ENCODE measurements at places on chromosomes 6 and 20. TPM values are rescaled to one million over a fixed set of nuclear protein-coding genes. Genes with fewer than 3 reads are reported as not detected.
A peak's percentile ranks its signal among the peaks of the same experiment; 100 is the strongest.

- DNase-seq: no peak
These were observed 859.7 kb upstream of the ADGRB3 start for GRCh38 chr6:67775333-67775732.

The C6orf118 gene
- total RNA-seq: 0.25 TPM

The SAMD5 gene
- total RNA-seq: 0.21 TPM

The CLVS2 gene
- total RNA-seq: 0.46 TPM

The OTOR gene
- total RNA-seq: not detected

The BPIFA1 gene
- not detected for total RNA-seq

The KAT14 gene
- total RNA-seq: 24.1 TPM

The TSPO2 gene
- total RNA-seq: not detected

DNA sequence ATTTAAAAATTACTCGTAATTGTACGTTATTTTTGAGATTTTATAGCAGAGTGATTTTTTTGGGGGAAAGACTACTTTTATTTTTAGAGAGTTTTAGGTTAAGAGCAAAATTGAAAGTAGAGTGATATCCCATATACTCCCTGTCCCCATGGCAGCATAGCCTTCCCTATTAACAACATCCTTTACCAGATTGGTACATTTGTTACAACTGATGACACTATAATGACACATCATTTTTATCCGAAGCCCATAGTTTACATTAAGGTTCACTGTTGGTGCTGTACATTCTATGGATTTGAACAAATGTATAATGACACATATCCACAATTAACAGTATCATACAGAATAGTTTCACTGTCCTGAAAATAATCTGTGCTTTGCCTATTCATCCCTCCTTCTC is 1126.4 kb upstream of the CITED2 start:
- no peak for DNase-seq

DNA sequence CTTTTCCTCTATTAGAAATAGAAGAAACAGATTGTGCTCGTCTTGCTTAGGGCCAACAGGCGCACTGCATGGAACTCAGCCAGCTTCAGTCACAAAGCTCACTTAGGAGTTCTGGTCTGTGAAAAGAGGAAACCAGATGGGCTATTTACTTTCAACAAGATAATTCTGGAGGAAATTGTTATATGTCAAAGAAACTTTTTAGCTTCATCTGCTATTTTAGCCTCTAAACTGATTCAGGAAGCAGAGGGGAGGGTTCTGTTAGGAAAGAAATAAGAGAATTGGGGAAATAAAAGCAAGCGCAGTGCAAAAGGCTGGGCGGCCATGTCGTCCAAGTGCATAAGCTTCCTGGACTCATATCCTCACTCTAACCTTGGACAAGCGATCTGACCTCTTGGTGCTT is 21.3 kb downstream of the PRKN start:
- no peak for DNase-seq

DNA sequence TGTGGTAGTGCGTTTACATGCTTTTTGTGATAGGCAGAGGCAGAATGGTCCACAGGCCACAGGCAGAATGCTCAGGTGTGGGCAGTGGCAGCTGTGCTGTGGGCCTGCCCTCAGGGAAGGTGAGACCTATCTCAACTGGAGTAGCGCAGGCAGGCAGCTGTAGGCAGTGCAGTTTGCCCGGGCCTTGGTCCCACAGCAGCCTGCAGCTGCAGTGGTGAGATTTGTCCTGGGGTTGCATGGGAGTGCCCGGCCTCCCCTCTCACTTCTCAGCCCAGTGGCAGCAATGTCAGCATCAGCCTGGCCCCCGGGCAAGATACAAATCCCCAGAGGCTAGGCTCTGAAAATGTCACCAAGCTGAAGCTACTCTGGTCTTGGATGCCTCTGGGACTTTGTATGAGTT is 6.1 kb upstream of the PPIL4 start:
- no peak for DNase-seq

The DNMT3B gene
- total RNA-seq: 638 TPM

The MLN gene
- not detected for total RNA-seq

DNA sequence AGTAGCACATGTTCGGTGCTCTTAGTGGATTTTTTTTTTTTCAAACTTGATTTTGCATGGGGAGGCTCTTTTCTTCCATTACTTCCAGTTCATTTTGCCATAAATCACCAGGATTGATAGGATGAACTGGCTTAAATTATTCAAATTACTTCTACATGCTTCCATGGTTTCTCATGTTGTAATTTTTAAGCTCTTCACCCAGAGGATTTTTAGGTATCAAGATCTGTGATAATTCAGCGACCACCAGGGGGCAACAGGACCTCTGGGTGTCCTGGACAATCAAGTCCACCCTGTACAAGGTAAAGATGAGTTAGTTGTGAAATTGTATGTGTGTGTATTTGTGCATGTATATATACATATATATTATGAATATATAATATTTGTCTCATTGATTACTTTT is 4.2 kb upstream of the EPHA7 start:
- peak; percentile 60 for DNase-seq

The TMEM244 gene
- total RNA-seq: not detected

DNA sequence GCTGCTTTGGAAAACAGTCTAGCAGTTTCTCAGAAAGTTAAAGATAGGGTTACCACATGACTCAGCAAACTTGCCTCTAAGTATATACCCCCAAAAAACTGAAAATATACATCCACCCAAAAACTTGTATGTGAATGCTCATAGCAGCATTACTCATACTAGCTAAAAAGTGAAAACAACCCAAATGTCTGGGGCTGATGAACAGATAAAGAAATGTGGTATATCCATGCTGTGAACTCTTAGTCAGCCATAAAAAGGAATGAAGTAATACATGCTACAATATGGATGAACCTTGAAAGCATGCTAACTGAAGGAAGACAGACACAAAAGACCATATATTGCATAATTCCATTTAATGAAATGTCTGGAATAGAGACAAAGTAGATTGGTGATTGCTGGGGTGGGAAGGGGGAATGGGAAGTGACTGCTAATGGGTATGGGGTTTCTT is 79.9 kb upstream of the GLP1R start:
- DNase-seq: no peak

The LY6G6C gene
- 0.21 TPM for total RNA-seq

DNA sequence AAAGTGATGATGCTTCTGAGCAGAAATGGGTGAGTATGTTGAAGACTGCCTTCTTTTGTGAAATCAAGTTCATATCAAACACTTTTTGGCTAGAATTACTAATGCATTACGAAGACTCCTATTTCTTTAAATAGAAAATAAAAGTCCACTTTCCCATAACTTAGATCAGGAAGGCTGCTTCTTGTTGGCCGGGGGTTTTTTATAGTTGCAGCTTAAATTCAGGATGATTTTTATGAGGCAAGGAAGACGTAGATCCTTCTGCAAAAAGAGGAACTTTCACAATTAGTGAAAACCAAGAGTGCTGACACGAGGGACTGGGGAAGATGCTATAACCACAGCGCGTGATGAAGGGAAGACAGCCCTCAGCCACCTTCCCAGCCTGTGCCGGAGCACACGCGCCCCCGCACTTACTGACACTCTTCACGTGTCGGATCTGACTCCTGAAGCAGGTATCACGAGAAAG is 206.1 kb upstream of the PRDM1 start:
- no peak for DNase-seq

DNA sequence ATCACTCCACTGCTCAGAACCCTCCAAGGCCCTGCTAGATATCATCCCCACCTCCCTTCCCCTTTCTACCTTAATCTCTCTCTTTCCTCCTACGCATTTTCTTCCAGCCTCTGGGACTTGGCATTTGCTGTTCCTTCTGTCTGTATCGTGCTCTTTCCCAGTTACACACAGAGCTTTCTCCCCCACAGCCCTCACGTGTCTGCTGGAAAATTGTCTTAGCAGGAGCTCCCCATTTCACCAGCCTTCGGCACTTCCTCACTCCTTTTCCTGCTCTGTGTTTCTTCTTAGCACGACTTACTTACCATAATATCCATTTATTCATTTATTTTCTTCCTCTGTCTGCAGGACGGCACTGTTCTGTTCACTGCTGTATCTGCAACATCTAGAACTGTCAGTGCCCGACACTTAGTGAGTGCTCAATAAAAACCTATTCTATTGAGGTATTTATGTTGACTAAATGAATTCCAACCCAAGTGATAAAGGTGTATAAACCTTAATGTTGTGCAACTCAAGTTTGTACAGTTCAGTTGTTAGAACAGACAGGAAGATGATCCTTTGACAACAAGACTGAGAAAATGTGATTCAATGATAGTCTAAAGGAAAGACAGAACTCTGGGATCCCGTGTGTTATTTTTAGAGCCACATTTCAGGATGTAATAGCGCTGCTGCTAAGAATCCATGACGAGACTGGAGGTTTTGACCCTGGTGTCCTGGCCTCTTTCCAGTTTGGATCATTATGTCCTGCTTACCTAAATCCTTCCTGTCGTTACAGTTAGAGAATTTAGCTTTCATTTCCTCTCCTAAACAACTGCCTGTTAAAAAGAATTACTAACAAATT is 170.1 kb upstream of the LAMP5 start:
- DNase-seq: no peak

- no peak for DNase-seq
These were observed 202.8 kb downstream of the BTBD9 start for GRCh38 chr6:38436726-38437465.

The VSX1 gene
- total RNA-seq: 0.23 TPM

The ZC2HC1B gene
- total RNA-seq: not detected

The UBD gene
- 0.15 TPM for total RNA-seq

- DNase-seq: no peak
These were observed 159.7 kb upstream of the RPS6KA2 start for GRCh38 chr6:166786704-166787293.

- DNase-seq: no peak
These were observed 10.8 kb upstream of the PBOV1 start for GRCh38 chr6:138229072-138229471.

DNA sequence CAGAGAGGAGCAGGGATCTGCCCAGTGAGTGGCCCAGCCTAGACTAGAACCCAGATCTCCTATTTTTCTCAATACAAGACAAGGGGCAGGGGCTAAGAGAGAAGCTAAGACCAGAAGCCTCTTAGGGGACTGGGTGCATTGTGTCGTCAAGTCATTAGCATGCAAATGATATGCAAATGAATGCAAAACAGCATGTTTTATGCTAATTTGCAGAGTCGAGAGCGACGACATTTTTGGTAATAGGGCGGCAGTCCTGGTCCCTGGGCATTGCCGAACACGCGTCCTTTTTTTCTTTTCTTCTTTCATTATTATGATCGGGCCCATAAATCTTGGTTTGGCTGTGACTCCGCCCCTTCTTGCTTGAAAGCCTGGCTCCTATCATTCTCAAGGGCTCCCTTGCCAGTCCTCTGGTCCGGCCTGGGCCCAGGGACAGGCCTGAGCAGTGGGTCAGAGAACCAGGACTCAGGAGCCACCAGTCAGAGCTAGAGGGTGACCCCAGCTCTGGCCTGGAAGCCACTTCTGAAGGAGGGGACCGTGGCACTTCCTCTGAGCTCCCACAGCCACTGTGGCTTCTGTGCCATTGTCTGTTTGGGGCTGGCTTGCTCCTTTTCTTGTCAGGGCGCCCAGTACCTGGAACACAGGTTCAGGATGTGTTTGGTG is 32.0 kb upstream of the SCRT2 start:
- DNase-seq: no peak

The RSPH4A gene
- 0.57 TPM for total RNA-seq

DNA sequence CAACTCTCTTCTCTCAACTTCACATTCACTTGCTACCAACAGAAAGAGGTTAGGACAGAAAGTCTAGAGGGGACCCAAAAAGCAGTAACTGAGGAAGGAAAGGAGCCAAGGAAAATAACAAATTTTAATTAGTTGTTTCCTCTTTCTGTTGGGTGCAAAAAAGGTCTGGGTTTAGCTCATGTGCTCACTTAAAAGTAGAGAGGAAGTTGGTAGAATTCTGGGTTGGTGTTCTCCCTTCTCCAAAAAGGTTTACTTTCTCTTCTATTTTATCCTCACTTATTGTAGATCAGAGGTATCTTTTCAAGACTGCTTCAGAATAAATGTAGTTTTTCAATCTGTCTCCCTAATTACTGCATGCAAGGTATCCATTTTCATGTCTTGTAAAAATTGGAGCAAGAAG is 42.8 kb downstream of the MAP3K7 start:
- DNase-seq: no peak

DNA sequence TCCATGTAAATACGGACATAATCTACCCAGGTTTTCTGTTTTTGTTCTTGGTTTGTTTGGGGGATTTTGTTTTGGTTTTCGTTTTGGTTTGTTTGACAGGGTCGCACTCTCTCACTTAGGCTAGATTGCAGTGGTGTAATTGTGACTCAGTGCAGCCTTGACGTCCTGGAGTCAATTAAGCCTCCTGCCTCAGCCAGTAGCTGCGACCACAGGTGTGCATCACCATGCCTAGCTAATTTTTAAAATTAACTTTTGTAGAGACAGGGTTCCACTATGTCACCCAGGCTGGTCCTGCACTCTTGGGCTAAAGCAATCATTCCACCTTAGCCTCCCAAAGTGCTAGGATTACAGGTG is 37.8 kb upstream of the EYA4 start:
- DNase-seq: no peak

- DNase-seq: no peak
These were observed 302.6 kb upstream of the MANEA start for GRCh38 chr6:95274686-95275235.

The SLC35F1 gene
- total RNA-seq: 11.0 TPM

The LY86 gene
- 0.16 TPM for total RNA-seq

The CNR1 gene
- total RNA-seq: 0.25 TPM

- DNase-seq: no peak
These were observed 74.0 kb upstream of the MYL9 start for GRCh38 chr20:36467076-36467999.

- no peak for DNase-seq
These were observed 11.0 kb downstream of the TSPYL1 start for GRCh38 chr6:116268589-116269293.

GRCh38 chr6:43495409-43495941 is 14.7 kb downstream of the LRRC73 start:
- DNase-seq: no peak

GRCh38 chr6:35300848-35301247 is 3.2 kb downstream of the DEF6 start:
- no peak for DNase-seq

DNA sequence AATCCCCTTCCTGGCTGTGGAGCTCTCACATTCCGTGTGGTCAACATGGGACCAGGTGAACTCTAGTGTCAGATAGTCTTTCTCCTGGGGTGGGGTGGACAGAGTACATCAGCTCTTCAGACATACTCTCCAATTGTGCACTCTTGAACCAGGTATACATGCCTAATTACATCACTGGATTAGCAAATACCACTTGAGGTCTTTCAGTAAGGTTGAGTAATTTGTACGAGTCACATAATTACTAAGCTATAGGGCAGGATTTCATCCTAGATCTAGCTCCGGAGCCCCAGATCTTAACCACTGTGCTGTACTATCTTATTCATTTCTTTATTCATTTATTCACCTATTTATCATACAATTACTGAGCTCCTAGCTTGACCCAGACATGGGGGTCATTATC is 821.3 kb downstream of the TFAP2A start:
- no peak for DNase-seq

- DNase-seq: no peak
These were observed 45.5 kb upstream of the KIF25 start for GRCh38 chr6:167951781-167952511.

The ZNF341 gene
- 9.6 TPM for total RNA-seq

- DNase-seq: no peak
These were observed 3.5 kb upstream of the COL20A1 start for GRCh38 chr20:63289311-63290135.

The MCHR2 gene
- not detected for total RNA-seq

The MUC21 gene
- total RNA-seq: not detected

All from WTC11 (cell line).